Activated T-helper 9 cell treated with anti-CD3 and anti-CD28 coated beads, Interleukin-2, amount 50 U/mL, for 16 hours (primary cell): ENCODE measurements at places on chromosomes 5 and 9.

DNA sequence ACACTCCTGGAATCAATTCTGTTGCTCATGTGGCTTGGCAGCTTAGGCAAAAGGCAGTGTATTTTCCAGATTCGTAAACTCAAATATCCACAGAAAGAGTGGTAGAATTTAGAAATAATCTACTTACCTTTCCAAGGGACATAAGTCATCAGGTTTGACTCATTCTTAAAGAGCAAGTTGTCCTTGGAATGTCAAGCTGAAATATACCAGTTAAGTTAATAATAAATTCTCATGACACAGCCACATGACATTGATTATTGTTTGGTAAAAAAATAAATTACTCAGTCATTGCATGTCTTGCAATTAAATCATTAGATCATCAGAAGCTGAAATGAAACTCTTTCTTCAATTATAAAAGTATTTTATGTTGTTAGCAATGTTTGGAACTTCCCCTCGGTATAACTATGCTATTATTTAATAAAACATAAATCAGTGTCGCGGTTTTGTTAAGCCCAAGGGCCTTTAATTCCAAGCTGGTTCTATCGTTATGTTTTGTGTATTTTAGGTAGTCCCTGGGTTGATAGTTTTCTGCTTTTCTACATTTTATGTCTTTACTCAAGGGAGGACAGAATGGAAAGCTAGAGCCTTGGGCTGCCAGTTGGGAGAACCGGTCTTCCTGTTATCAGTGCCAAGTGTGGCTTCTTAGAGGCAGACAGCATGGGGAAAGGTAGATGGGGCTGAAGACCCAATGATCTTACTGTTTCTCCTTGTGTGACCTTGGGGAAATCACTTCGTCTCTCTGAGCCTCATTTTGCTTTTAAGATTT lies 79.3 kb upstream of the PRLR start:
- no peak for DNase-seq

GRCh38 chr5:55498457-55498856 lies 36.3 kb downstream of the PLPP1 start:
- no peak for DNase-seq

DNA sequence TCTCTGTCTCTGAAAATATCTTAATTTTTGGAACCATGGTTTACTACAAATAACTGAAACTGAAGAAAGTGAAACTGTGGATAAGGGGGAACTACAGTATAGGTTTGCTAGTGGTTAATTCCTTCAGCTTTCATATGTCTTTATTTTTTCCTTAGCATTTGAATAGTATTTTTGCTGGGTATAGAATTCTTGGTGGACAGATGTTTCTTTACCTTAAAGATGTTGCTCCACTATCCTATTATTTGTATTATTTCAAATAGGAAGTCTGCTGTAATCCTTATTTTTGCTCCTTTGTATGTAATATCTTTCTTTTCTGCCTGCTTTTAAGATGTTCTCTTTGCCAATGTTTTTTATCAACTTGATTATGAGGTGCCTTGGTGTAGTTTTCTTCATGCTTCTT lies 152.9 kb upstream of the ISL1 start:
- DNase-seq: no peak

DNA sequence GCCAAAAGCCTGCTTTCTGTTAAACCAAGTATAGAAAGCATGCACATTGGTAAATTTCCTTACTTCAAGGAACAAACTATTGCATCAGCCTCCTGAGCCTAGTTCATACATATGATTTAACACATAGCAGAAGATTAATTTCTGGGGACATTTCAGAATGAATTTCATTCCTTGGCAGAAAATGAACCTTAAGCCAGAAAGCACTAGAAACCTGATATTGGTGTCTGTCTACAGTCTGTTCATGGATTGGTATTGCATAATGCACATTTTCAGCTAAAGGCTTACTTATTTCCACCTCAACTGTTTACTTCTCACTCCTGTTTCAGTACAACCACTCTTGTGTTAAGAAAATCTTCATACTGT lies 1471.8 kb upstream of the NUDT12 start:
- no peak for DNase-seq

- DNase-seq: no peak
Measured at GRCh38 chr9:127976498-127976897, 4.3 kb downstream of the EEIG1 start.

- DNase-seq: no peak
Measured at GRCh38 chr9:109478051-109478563, 20.0 kb downstream of the PTPN3 start.

DNA sequence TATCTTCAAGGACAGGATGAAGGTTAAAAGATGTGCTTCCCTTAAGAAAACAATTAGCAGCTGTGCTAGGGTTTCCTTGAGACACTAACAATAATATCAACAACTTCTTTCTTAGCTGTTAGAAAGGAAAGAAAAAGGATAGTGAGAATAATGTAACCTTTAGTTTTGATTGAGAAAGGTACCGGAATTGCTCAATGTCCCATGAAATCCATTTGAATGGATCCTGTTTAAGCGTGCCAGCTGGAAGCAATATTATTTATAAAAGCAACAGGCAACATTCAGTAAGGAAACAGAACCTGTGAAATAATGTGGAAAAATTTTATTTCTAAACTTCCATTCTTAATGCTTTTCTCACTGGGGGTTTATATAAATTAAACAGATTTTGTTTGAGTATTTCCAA lies 120.9 kb downstream of the CCDC192 start:
- no peak for DNase-seq

- no peak for DNase-seq
Measured at GRCh38 chr5:68379275-68380036, 163.9 kb downstream of the PIK3R1 start.

- DNase-seq: no peak
Measured at GRCh38 chr9:83665580-83666200, 42.1 kb downstream of the UBQLN1 start.

DNA sequence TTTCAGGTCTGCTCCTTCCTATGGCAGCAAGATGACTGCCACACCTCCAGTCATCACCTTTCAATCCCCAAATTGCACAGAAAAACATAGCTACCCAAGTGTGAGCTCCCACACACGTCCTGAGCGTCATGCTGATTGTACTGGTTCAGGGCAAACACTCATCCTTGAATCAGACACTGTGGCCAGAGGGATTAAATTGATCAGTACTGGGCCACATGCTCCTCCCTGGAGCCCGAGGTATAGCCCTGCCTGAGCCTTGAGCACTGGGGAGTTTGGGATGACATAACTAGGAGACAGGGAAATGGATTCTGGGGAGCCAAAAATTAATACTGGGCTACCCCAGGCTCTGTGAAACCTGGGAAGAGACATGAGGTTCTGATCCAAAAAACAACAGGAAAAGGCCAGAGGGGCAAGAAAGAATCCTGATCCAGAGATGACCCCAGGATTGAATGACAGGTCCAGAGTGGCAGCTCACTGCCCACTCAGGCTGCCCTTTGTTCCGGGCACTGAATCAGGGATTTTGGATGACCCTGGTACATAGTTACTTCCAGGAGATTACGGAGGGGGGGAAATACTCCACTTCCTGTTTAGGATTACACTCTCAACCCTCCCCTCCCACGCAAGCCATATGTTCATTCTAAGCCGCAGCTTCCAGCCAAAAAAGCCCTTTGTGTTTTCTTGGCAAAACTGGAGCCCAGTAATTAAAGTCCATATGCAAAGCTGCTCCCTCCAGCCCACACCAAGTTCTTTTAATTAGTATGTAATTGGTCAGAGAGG lies 141.6 kb upstream of the SPRY4 start:
- no peak for DNase-seq

GRCh38 chr9:71824257-71824656 lies 55.9 kb upstream of the CEMIP2 start:
- no peak for DNase-seq

DNA sequence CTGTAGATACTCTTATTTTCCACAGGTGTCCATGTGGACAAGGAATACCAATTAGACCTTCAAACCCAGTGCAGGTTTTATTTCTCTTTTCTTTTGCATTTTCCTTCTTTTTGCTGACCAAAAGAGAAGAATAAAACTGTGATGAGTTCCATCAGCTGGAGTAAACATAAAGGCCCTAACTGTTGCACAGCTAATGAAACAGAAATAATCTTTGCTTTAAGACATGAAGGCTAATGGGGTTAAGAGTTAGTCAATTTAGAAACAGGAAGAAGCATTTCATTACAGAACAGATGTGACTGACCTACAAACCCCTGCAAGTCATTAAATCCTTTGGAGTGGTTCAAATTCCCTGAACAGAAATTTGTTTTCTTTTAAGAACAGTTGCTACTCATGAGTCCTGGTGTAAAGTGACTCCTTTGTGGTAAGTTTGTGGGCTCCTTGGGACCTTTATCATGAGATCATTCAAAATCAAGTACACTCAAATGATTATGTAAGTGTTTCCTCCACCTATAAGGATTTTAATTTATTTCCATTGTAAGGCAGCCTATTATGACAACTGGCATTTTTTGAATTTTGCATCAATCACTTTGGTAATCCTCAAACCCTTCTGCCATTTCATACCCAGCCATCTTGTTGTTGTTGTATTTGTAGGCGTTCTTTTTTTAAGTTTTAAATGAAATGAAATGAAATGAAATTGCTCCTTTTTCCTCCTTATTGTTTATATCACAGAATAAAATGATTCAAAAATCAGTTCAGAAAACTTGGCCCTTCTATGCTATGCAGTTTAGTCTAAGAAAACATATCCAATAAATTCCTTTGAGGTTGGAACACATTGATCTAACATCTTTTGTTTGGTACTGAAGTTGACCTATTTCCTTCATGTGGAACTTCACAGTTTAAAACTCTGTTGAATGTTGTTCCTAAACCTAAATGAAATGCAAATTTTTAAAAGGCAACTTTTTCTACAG lies 1.3 kb downstream of the MINAR2 start:
- DNase-seq: no peak

GRCh38 chr5:150541895-150542294 lies 34.0 kb downstream of the NDST1 start:
- no peak for DNase-seq

GRCh38 chr9:124010665-124011321 lies 775 bp upstream of the LHX2 start:
- DNase-seq: no peak

DNA sequence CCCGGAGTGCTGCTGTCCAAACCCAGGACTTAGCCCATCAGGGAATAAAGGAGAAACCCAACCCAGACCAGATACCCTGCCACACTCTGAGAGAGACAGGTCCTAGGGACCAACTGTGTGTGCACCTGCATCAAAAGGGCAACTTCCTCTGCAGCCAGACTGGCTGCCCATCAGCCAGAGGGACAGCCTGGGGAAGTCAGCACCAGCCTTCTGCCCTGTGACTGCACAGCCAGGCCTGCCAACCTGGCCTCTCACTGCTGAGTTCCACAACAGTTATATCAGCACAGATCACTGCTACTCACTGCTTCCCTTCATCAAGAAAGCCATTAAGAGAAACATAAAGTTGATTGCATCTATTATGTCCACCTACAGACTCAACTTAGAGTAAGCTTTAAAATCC lies 18.0 kb downstream of the GABBR2 start:
- no peak for DNase-seq

DNA sequence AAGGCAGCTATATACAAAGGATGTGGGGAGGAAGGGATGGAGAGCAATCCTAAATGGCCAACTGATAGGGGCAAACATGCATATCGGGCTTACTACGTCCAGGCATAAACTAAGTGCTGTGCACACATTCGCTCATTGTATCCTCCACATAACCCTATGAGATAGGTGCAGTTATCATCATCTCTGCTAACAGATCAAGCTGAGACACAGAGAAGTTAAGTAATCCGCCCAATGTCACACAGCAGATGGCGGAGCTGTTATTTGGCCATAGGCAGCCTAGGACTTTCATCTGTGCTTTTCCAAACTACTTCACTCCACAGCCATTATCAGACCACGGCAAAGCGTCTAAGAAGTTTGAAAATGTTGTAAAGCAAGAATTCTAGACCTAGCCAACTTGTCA lies 197.5 kb downstream of the RGS3 start:
- DNase-seq: no peak

- no peak for DNase-seq
Measured at GRCh38 chr5:112013660-112014059, 256.7 kb upstream of the NREP start.

DNA sequence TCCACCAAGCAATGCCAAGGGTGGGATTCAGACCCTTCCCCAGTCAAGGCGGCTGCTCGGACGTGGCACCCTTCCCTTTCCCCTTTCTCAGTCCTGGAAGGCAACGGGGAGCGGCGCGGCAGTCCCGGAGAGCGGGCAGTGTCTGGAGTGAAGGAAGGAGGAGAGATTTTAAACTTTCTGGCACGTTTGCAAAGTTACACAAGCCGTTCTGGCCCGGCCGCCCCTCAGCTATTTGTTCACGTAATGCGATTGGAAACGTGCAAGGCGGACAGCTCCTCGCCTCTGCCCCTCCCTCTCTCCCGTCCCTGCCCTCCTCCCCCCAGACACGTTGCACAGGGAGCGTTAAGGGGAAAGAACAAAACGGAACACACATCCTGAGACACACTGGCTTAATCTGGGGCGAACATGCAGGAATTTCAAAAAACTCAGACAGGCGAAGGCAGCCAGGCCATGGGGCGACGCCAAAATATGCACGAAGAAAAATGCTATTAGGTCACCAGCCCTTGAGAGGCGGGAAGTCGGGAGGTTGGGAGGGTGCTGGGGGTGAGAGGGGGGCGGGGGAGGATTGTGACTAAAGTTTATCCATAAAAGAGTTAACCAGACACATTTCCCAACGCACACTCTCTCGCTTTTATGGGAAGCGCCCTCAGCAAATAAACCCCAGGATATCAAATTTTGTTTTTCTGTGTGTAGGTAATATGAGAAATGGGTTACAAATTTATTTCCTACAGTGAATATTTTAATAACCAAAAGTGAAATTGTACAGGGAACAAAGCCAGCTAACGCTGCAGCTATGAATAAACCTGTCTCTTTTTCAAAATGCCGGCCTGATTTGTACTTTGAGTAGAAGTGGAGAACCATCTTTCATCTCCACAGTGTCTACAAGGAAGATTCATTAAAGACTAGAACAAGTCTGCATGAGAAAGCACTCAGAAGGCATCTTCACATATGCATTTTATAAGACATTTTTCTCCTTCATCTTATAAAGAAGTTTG lies at the start of gene LOX:
Gene LOX (minus strand): TSS at position 144 of the 995 bp plus-strand sequence. CDS start 274 bp downstream, outside the sequence.
- DNase-seq: no peak

DNA sequence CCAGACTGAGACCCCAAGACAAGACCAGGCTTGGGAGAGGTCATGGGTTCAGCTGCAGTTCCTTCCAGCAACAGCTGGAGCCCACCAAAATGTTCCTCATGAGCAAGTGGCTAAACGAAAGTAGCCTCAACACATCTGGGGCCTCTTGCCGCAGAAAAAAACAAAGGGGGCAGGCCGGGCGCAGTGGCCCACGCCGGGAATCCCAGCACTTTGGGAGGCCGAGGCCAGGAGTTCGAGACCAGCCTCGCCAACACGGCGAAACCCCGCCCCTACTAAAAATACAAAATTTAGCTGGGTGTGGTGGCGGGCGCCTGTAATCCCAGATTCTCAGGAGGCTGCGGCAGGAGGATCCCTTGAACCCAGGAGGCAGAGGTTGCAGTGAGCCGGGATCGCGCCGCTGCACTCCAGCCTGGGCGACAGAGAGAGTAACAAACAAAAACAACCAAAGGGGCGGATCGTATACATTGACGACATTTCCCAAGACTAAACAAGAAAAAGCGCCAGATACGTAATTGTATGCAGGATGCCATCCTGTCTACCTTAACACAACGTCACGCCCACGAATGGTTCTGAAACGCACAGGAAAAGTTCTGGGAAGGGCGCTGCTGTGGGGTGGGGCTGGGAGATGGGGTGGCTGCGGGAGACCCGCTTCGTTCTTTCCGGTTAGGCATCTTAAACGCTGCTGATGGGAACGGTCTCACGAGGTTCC lies 1.7 kb downstream of the INPP5E start:
- DNase-seq: no peak
